Stimulated activated CD8-positive, alpha-beta memory T cell treated with anti-CD3 and anti-CD28 coated beads, Interleukin-4, amount 100 ng/mL, for 1 hour (primary cell): ENCODE measurements at places on chromosomes 12 and 14.

DNA sequence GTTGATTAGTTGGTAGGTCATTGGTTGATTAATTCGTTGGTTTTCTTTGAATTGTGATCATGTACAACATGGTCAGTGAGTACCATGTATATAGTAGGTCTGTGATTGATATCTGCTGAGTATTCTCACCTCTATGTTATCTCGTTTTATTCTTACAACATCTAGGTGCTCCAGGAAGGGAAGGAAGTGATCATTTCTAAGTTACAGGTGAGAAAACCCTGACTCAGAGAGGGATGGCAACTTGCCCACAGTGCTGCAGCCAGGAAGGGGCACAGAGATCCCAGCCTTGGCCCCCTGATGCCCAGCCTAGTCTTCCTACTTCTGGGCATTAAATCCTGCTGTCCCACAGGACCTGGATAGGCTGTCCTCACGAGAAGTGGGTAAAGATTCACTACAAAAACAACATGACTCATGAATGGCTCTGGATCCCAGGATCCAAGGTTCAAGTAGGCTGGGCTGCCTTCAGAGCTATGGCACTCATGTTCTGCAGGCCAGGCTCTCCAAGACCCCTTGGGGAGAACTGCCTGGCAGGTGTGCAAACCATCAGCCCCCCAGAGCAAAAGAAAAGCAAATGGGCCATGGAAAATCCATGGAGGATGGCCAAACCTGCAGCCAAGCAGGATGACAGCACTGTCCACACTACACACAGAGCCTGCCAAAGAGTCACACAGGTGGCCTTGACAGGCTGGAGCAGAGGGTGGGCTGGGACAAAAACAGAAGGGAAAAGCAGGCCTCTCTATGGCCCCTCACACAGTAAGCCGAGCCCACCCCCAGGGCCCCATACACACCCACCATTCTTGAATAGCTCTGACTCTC lies 146.2 kb downstream of the BCL11B start:
- DNase-seq: no peak

- DNase-seq: no peak
Measured at GRCh38 chr14:23024612-23025075, 10.1 kb downstream of the PSMB5 start.

GRCh38 chr12:117470804-117471203 lies 109.4 kb upstream of the NOS1 start:
- no peak for DNase-seq

DNA sequence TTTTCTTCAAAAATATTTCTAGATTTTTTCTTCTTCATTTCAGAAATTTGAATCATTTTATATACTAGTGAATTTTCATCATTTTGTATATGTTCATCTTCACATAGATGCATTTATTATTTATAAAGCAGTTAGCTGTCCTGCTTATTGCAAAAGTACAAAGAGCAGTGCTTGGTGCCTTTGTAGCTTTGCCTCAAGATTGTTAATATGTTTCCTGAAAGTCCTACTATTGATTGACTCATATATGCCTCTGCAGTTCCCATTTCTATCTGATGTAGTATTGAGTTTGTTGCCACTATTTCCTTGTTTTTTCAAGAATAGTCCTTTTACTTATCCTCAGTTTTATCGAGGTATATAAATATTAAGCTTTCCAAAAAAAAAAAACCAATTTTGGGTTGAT lies 89.7 kb downstream of the PDE3A start:
- no peak for DNase-seq

GRCh38 chr14:29757711-29758233 lies 169.9 kb downstream of the PRKD1 start:
- no peak for DNase-seq

GRCh38 chr12:116166306-116166705 lies 111.2 kb downstream of the MED13L start:
- DNase-seq: no peak

DNA sequence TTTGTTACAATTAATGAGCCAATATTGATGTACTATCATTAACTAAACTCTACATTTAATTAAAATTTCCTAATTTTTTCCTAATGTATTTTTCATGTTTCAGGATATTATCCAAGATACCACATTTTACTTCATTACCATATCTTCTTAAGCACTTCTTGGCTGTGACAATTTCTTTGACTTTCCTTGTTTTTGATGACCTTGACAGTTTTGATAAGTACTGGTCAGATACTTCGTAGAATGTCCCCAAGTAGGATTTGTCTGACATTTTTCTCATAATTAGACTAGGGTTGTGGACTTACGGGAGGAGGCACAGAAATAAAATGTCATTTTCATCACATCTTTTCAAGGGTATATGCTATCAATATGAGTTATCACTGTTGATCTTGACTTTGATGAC lies 700.9 kb downstream of the BCL11B start:
- DNase-seq: no peak

GRCh38 chr12:98699586-98699985 lies 54.5 kb downstream of the APAF1 start:
- DNase-seq: no peak

- no peak for DNase-seq
Measured at GRCh38 chr12:118023301-118023860, 6.9 kb downstream of the RFC5 start.

DNA sequence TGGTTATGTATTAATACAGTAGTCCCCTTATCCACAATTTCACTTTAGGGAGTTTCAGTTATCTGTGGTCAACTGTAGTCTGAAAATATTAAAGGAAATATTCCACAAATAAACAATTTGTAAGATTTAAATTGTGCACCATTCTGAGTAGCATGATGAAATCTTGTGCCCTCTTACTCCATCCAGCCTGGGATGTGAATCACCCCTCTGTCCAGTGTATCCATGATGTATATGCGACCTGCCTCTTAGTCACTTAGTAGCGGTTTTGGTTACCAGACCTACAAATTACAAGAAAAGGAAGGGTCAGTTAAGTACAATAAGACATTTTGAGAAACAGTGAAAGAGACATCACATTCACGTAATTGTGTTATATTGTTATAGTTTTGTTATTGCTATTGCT lies 39.9 kb upstream of the MDGA2 start:
- DNase-seq: no peak

DNA sequence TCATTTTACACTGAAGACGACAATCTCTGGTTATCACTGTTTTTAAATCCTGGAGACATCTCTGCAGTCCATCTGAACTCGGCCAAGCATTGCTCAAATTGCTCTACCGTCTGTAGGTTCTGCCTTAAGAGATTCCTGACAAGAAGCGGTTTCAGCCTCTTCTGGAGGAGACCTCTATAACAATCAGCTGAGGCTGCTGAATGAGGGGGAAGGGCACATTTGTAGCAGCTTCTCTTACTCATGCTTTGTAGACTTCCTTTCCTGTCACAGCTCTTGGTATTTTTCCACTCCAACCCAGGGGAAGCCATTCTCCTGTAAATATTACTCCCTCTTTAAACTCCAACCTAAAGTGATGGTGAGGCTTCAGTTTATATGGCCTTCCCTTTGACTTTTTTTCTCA lies 3.0 kb downstream of the ARG2 start:
- no peak for DNase-seq

DNA sequence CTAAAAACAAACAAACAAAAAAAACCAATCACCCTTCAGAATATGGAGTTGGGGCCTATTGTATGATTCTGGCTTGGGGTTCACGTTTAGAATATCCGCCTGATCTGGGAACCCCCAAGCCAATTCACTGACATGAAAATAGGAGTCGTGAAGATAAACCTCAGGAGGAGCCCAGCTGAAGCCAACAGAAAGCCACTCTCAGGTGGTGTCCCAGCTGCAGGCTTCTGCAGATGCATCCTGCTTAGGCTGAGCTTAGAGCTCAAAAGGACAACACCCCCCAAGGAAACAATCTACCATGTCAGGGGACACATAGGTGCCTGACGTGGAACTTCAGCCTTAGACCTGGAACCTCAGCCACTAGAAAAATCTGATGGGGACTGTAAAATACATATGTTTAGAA lies 51.9 kb downstream of the SYNE3 start:
- no peak for DNase-seq
